ENCODE measurements at places on chromosomes 13 and 19. TPM values are rescaled to one million over a fixed set of nuclear protein-coding genes. Genes with fewer than 3 reads are reported as not detected.
A peak's percentile ranks its signal among the peaks of the same experiment; 100 is the strongest.

The SRRM5 gene
- not detected for total RNA-seq

The FOSB gene
- total RNA-seq = 0.89 TPM

DNA sequence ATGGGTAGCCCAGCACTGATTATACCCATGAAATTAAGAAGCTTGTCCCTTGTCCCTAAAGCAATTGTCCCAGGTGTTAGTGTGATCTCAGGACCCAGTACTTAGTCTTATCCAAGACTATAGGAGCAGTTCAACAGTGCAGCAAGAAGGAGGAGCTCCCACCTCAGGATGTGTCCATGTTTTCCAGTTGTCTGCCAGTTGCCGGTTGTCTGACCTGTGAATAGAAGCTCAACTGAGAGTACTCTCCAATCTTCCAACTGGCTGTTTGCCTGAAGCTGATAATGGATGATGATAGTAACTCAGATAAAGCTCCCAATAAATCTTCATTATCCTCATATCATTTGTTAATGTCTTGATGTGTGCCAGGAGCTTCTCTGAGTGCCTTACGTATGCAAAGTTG, 107.2 kb upstream of the HTR2A start:
- no peak for DNase-seq

GRCh38 chr19:10295847-10296591, 6.3 kb downstream of the ICAM5 start:
- peak; percentile 75 for DNase-seq

GRCh38 chr13:46964789-46965527, 68.1 kb upstream of the HTR2A start:
- no peak for DNase-seq
